ENCODE measurements at places on chromosomes 2 and 18. TPM values are rescaled to one million over a fixed set of nuclear protein-coding genes. Genes with fewer than 3 reads are reported as not detected.
A peak's percentile ranks its signal among the peaks of the same experiment; 100 is the strongest.

DIPK1C gene
- total RNA-seq = not detected

- H3K27me3 ChIP-seq = no peaks in the 10 kb centered on the region
- no peak for DNase-seq
- peaks cover 24% of the 10 kb centered on the region for H3K4me1 ChIP-seq
- H3K27ac ChIP-seq = peak overlapping the region; percentile 97
Measured at GRCh38 chr2:190533968-190534309, 583 bp downstream of the NEMP2 start.

ERFE gene
- total RNA-seq = not detected

RAPGEF4 gene
- total RNA-seq = 0.18 TPM

GRCh38 chr2:75287624-75288316, 88.5 kb upstream of the TACR1 start:
- no peak for DNase-seq
- H3K4me3 ChIP-seq = no peak overlapping the region
- peaks cover 12% of the 10 kb centered on the region for H3K4me1 ChIP-seq
- peak overlapping the region; percentile 40 for H3K27ac ChIP-seq
- no peaks in the 10 kb centered on the region for H3K27me3 ChIP-seq

DNA sequence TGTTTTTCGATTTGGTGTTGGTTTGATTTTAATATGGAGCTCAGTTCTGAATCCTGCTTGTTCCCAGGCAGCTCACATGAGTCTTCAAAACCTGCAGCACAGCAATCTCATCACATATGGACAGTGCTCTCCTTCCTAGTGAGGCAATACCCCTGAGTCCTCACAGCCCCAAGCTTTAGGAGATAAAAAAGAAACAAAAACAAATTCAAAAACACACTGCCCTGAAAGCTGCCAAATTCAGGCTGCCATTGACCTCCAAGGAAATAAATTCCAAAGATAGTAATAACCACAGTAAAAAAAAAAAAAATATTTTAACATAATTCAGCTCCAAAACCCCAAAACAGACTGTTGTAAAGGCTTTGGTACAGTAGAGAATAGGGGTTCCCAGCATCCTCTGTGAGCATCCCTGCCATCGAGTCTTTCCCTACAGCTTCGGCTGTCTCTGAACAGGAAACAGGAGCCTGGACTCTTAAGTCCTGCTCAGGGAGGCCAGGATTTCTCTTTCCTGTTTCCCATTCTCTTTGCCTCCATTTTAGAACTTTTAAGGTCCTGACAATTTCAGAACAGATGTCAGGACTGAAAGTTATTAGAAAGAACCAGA, 14.7 kb upstream of the SP3 start:
- DNase-seq = no peak
- no peaks in the 10 kb centered on the region for H3K27me3 ChIP-seq
- no peak overlapping the region for H3K4me3 ChIP-seq
- H3K4me1 ChIP-seq = no peaks in the 10 kb centered on the region

DNA sequence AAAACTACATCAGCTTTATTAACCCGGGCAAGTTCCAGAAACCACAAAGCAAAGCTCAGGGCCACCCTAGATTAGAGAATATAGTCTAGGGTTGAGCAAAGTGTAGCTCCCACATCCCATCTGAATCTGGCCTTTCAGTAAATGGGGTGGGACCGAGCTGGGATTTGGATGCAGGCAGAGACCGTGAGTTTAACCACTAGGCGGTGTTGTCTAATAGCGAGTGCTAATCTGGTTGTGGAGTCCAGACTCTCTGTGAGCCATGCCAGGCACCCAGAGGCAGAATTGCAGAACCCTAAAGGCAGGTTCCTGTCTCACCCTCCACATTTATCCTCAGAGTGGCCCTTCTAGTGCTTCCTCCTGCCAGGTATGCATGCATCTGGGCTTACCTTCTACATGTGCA, 435.9 kb downstream of the TSN start:
- no peaks in the 10 kb centered on the region for H3K27me3 ChIP-seq
- DNase-seq = no peak
- H3K4me3 ChIP-seq = no peak overlapping the region
- H3K4me1 ChIP-seq = no peaks in the 10 kb centered on the region
- H3K36me3 ChIP-seq = no peaks in the 10 kb centered on the region
- H3K27ac ChIP-seq = no peak overlapping the region

- DNase-seq = no peak
- H3K4me3 ChIP-seq = no peak overlapping the region
- no peaks in the 10 kb centered on the region for H3K4me1 ChIP-seq
- H3K27ac ChIP-seq = no peak overlapping the region
- H3K36me3 ChIP-seq = no peaks in the 10 kb centered on the region
Measured at GRCh38 chr2:201090574-201090973, 18.8 kb downstream of the NDUFB3 start.

GRCh38 chr2:128437204-128437565, 118.5 kb upstream of the HS6ST1 start:
- H3K4me3 ChIP-seq = no peak overlapping the region
- no peaks in the 10 kb centered on the region for H3K27me3 ChIP-seq
- no peak overlapping the region for H3K27ac ChIP-seq
- no peaks in the 10 kb centered on the region for H3K36me3 ChIP-seq
- no peak for DNase-seq
- H3K4me1 ChIP-seq = no peaks in the 10 kb centered on the region

DNA sequence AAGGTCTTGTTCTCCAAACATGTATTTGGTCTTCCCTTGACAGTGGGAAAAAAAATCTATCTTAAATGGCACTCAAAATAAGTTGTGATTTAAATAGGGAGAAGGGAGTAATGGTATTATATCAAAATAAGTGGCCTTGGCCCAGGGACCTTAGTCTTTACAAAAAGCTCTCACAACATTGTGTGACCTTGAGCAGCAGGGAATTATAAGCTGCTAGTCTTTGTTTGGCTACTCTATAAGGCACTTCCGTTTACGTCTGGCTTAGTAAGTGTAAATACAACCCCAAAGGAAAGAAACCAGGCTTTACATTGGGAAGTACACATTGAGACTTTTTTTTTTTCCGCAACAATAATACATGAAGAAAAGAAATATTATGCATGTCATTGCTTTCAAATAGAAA, 734.0 kb upstream of the LINC00305 start:
- H3K27me3 ChIP-seq = no peaks in the 10 kb centered on the region
- no peaks in the 10 kb centered on the region for H3K4me1 ChIP-seq
- H3K4me3 ChIP-seq = no peak overlapping the region
- no peak for DNase-seq

- H3K4me3 ChIP-seq = no peak overlapping the region
- H3K27me3 ChIP-seq = no peaks in the 10 kb centered on the region
- no peak overlapping the region for H3K27ac ChIP-seq
- H3K4me1 ChIP-seq = peaks cover 21% of the 10 kb centered on the region
Measured at GRCh38 chr2:43215673-43216255, 10.6 kb downstream of the ZFP36L2 start.

GRCh38 chr18:75362435-75362834, 65.1 kb downstream of the SMIM21 start:
- no peaks in the 10 kb centered on the region for H3K36me3 ChIP-seq
- no peak for DNase-seq
- no peak overlapping the region for H3K4me3 ChIP-seq

DNA sequence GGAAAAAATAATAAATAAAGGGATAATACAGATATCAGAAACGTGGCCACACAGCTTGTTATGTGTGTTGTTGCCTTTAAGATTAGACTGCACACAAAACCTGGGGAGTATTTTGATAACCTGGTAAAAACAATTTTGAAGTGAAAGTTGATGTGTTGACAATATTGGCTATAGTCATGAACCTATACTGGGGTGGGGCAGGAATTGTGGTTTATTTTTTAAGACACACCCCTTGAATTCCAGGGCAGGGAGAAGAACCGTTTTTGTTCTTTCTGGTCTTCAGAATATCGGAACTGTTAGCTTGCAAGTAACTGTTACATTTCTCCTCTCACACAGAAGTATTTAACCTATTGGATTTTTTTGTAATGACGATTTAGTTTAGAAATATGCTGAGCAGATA, 80.4 kb downstream of the LIMS1 start:
- no peak for DNase-seq
- H3K27me3 ChIP-seq = no peaks in the 10 kb centered on the region
- peaks cover 44% of the 10 kb centered on the region for H3K4me1 ChIP-seq
- no peak overlapping the region for H3K27ac ChIP-seq
- no peaks in the 10 kb centered on the region for H3K36me3 ChIP-seq
- H3K4me3 ChIP-seq = no peak overlapping the region

- H3K36me3 ChIP-seq = no peaks in the 10 kb centered on the region
- H3K27me3 ChIP-seq = no peaks in the 10 kb centered on the region
- no peak for DNase-seq
- no peaks in the 10 kb centered on the region for H3K4me1 ChIP-seq
- H3K4me3 ChIP-seq = no peak overlapping the region
Measured at GRCh38 chr2:36831185-36831584, 134.7 kb downstream of the VIT start.

- H3K4me3 ChIP-seq = no peak overlapping the region
- no peaks in the 10 kb centered on the region for H3K4me1 ChIP-seq
- DNase-seq = no peak
- H3K36me3 ChIP-seq = no peaks in the 10 kb centered on the region
- H3K27me3 ChIP-seq = no peaks in the 10 kb centered on the region
Measured at GRCh38 chr2:113826346-113827285, 63.3 kb upstream of the ACTR3 start.

ELAC1 gene
- 9.4 TPM for total RNA-seq

THSD7B gene
- 0.51 TPM for total RNA-seq

GRCh38 chr2:241734208-241734466, 293 bp upstream of the D2HGDH start:
- no peak for DNase-seq
- H3K4me1 ChIP-seq = 0 out of 2 replicates have a peak, but pooled peaks cover 3% of the 10 kb centered on the region
- no peak overlapping the region for H3K27ac ChIP-seq
- H3K36me3 ChIP-seq = no peaks in the 10 kb centered on the region
- H3K27me3 ChIP-seq = no peaks in the 10 kb centered on the region
- peak overlapping the region; percentile 61 for H3K4me3 ChIP-seq

RGPD6 gene
- 12.5 TPM for total RNA-seq

- peak overlapping the region; percentile 31 for H3K4me3 ChIP-seq
- no peaks in the 10 kb centered on the region for H3K36me3 ChIP-seq
- H3K27me3 ChIP-seq = no peaks in the 10 kb centered on the region
- peak overlapping the region; percentile 96 for H3K27ac ChIP-seq
Measured at GRCh38 chr2:105797298-105797819, 52.6 kb downstream of the NCK2 start.

ACVR1C gene
- not detected for total RNA-seq

GRCh38 chr18:55240978-55241377, 281.7 kb upstream of the CCDC68 start:
- DNase-seq = no peak
- H3K27ac ChIP-seq = peak overlapping the region; percentile 54
- H3K36me3 ChIP-seq = peaks cover 5% of the 10 kb centered on the region
- H3K4me1 ChIP-seq = peaks cover 39% of the 10 kb centered on the region
- no peaks in the 10 kb centered on the region for H3K27me3 ChIP-seq
- no peak overlapping the region for H3K4me3 ChIP-seq

GRCh38 chr18:63376538-63376937, 9.5 kb upstream of the KDSR start:
- H3K27ac ChIP-seq = no peak overlapping the region
- no peaks in the 10 kb centered on the region for H3K36me3 ChIP-seq
- H3K27me3 ChIP-seq = no peaks in the 10 kb centered on the region
- no peak for DNase-seq

GRCh38 chr2:198411936-198412335, 607.5 kb downstream of the PLCL1 start:
- DNase-seq = no peak
- H3K4me3 ChIP-seq = no peak overlapping the region
- no peaks in the 10 kb centered on the region for H3K27me3 ChIP-seq
- no peaks in the 10 kb centered on the region for H3K36me3 ChIP-seq
- no peak overlapping the region for H3K27ac ChIP-seq
- no peaks in the 10 kb centered on the region for H3K4me1 ChIP-seq

- no peak for DNase-seq
- no peak overlapping the region for H3K4me3 ChIP-seq
- H3K27ac ChIP-seq = no peak overlapping the region
- H3K27me3 ChIP-seq = peaks cover 1% of the 10 kb centered on the region
- no peaks in the 10 kb centered on the region for H3K36me3 ChIP-seq
Measured at GRCh38 chr2:130763405-130763804, 8.1 kb downstream of the AMER3 start.

MFSD6 gene
- total RNA-seq = 42.6 TPM

- H3K4me3 ChIP-seq = no peak overlapping the region
- H3K36me3 ChIP-seq = no peaks in the 10 kb centered on the region
- no peak overlapping the region for H3K27ac ChIP-seq
- DNase-seq = no peak
- H3K27me3 ChIP-seq = no peaks in the 10 kb centered on the region
- H3K4me1 ChIP-seq = no peaks in the 10 kb centered on the region
Measured at GRCh38 chr2:45329045-45329677, 281.9 kb downstream of the SRBD1 start.

GRCh38 chr2:176002688-176003210, 682 bp upstream of the LNPK start:
- H3K4me1 ChIP-seq = no peaks in the 10 kb centered on the region
- peak overlapping the region; percentile 92 for H3K4me3 ChIP-seq
- DNase-seq = no peak
- H3K27ac ChIP-seq = peak overlapping the region; percentile 57
- no peaks in the 10 kb centered on the region for H3K27me3 ChIP-seq

- no peaks in the 10 kb centered on the region for H3K27me3 ChIP-seq
- no peaks in the 10 kb centered on the region for H3K36me3 ChIP-seq
- H3K4me1 ChIP-seq = no peaks in the 10 kb centered on the region
Measured at GRCh38 chr2:215422676-215423075, 13.2 kb downstream of the FN1 start.

GRCh38 chr2:160568856-160569255, 75.2 kb upstream of the RBMS1 start:
- no peak overlapping the region for H3K4me3 ChIP-seq
- no peaks in the 10 kb centered on the region for H3K27me3 ChIP-seq
- no peak for DNase-seq
- no peaks in the 10 kb centered on the region for H3K4me1 ChIP-seq

FAM237A gene
- total RNA-seq = not detected

DNA sequence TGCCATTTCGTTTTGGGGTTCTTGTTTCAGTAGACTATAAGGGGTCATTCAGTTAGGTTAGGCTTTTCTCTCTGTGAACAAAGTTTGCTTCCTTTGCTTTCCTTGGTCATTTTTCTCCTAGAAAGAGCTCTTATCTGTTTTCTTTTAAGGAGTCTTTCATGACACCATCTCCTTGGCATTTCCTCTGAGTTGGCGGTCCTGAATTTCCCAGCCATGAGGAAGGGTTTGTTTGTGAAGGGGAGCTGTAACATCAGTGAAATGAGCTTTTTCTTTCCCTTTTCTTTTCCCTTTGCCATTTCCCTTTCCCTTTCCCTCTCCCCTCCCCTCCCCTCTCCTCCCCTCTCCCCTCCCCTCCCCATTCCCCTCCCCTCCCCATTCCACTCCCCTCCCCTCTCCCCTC, 61.7 kb downstream of the MAP4K4 start:
- no peak overlapping the region for H3K27ac ChIP-seq
- H3K27me3 ChIP-seq = no peaks in the 10 kb centered on the region
- H3K36me3 ChIP-seq = no peaks in the 10 kb centered on the region
- H3K4me3 ChIP-seq = no peak overlapping the region
- peaks cover 26% of the 10 kb centered on the region for H3K4me1 ChIP-seq

- no peak overlapping the region for H3K4me3 ChIP-seq
- no peaks in the 10 kb centered on the region for H3K4me1 ChIP-seq
- H3K27ac ChIP-seq = no peak overlapping the region
- H3K36me3 ChIP-seq = no peaks in the 10 kb centered on the region
Measured at GRCh38 chr2:189505492-189505891, 64.2 kb downstream of the WDR75 start.

GRCh38 chr2:172996387-172996961, 79.2 kb upstream of the MAP3K20 start:
- H3K27ac ChIP-seq = no peak overlapping the region
- DNase-seq = no peak
- no peaks in the 10 kb centered on the region for H3K4me1 ChIP-seq
- H3K27me3 ChIP-seq = peaks cover 7% of the 10 kb centered on the region

ASAP2 gene
- 0.13 TPM for total RNA-seq
